ENCODE measurements at places on chromosomes 12 and 14. TPM values are rescaled to one million over a fixed set of nuclear protein-coding genes. Genes with fewer than 3 reads are reported as not detected.

DNA sequence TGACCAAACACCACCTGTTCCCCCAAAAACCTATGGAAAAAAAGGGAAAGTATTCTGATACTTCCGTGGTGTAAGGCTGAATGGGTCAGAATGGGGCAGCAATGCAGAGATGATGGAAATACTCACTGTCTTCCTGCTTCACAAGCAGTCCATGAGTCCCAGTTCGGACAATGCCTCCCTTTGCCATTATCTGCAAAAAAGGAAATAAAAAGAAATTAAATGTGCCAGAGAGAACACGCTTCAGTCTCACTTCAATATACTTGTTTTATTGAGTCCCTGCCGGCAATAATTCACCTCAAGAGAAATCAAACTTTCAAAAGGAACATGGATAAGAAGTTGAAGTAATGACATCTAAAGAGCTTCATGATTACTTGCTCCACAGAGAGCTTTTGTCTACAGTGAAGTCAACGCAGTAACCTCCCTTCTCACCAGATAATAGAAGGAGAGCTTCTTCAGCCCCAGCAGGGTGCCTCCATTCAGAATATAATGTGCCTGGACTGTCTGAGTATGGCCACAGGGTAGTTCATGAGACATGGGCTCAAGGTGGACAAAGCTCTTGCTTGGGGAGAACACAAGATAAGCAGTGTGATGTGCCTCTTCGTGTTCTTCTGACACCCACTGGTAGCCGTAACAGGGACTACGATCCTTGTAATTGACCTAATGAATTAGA, 14.6 kb downstream of the A2M start:
- peaks cover 100% of the 10 kb centered on the region for H3K36me3 ChIP-seq
- DNase-seq, result no peak
- H3K27ac ChIP-seq, result no peak overlapping the region
- H3K4me1 ChIP-seq, result no peaks in the 10 kb centered on the region
- H3K27me3 ChIP-seq, result no peaks in the 10 kb centered on the region

DNA sequence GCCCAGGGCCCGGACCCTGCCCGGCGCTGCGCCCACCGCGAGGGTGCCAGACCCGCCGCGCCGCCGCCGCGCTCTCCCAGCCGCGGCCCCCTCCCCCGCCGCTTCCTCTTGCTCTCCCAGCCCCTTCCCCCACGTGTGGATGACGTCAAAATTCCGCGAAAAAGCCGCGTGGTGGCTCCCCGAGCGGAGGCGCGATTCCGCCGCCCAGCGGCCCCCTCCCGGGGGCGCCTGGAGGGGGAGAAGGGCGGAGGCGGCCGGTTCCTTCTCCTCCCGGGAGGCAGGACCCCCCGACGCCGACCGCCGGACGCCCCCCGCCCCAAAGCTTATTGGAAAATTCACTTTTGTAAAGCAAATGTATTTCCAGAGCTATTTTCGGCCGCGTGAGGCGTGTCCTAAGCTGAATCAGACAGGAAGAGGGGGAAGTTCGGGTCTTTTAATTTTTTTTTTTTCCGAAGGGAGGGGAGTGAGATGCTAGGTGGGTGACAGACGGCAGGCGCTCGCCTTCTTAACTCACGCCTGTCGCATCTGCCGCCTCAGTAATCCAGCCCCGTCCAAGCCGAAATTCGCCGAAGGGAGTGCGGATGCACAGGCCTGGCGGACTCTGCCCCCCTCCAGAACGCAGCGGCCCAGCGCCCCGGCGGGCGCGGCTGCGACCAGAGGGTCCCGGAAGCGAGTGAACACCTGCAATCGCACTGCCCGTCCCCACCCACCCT, 4.1 kb upstream of the CCND2 start:
- H3K27me3 ChIP-seq, result no peaks in the 10 kb centered on the region
- peak overlapping the region; percentile 78 for H3K4me3 ChIP-seq
- H3K4me1 ChIP-seq, result peaks cover 6% of the 10 kb centered on the region
- peak overlapping the region; percentile 83 for H3K27ac ChIP-seq
- no peaks in the 10 kb centered on the region for H3K36me3 ChIP-seq

- no peaks in the 10 kb centered on the region for H3K27me3 ChIP-seq
- peaks cover 64% of the 10 kb centered on the region for H3K4me1 ChIP-seq
- H3K36me3 ChIP-seq, result no peaks in the 10 kb centered on the region
- peak; percentile 81 for DNase-seq
These were observed 64.8 kb upstream of the PTGR2 start for GRCh38 chr14:73786636-73787485.

Gene CCDC184
- total RNA-seq, result 1.6 TPM

Gene WDR89
- not detected for total RNA-seq

Gene KLRC4
- total RNA-seq, result not detected

Gene PRKD1
- 34.6 TPM for total RNA-seq

- H3K27ac ChIP-seq, result no peak overlapping the region
- no peaks in the 10 kb centered on the region for H3K4me1 ChIP-seq
- H3K4me3 ChIP-seq, result no peak overlapping the region
- no peak for DNase-seq
- peaks cover 66% of the 10 kb centered on the region for H3K36me3 ChIP-seq
- no peaks in the 10 kb centered on the region for H3K27me3 ChIP-seq
These were observed 76.2 kb upstream of the DYNC1H1 start for GRCh38 chr14:101888182-101888581.

Gene KLHL33
- total RNA-seq, result not detected

- no peak overlapping the region for H3K27ac ChIP-seq
- no peaks in the 10 kb centered on the region for H3K27me3 ChIP-seq
These were observed 46.3 kb downstream of the PPHLN1 start for GRCh38 chr12:42372154-42372791.

- no peaks in the 10 kb centered on the region for H3K36me3 ChIP-seq
- H3K27ac ChIP-seq, result peak overlapping the region; percentile 64
- H3K4me1 ChIP-seq, result no peaks in the 10 kb centered on the region
- no peaks in the 10 kb centered on the region for H3K27me3 ChIP-seq
- peak overlapping the region; percentile 16 for H3K4me3 ChIP-seq
These were observed 12.8 kb upstream of the PPFIBP1 start for GRCh38 chr12:27511031-27511722.

- no peaks in the 10 kb centered on the region for H3K36me3 ChIP-seq
- H3K27ac ChIP-seq, result no peak overlapping the region
- no peaks in the 10 kb centered on the region for H3K27me3 ChIP-seq
- H3K4me1 ChIP-seq, result no peaks in the 10 kb centered on the region
These were observed 91.7 kb downstream of the NPAS3 start for GRCh38 chr14:33030386-33030785.

GRCh38 chr14:104101086-104101621, 15.7 kb downstream of the ASPG start:
- H3K36me3 ChIP-seq, result no peaks in the 10 kb centered on the region
- no peak for DNase-seq
- no peak overlapping the region for H3K4me3 ChIP-seq
- no peak overlapping the region for H3K27ac ChIP-seq
- H3K4me1 ChIP-seq, result no peaks in the 10 kb centered on the region

GRCh38 chr14:94623856-94624499, 11.8 kb downstream of the SERPINA3 start:
- no peak for DNase-seq
- H3K27me3 ChIP-seq, result no peaks in the 10 kb centered on the region
- H3K27ac ChIP-seq, result no peak overlapping the region
- H3K4me1 ChIP-seq, result no peaks in the 10 kb centered on the region
- H3K4me3 ChIP-seq, result no peak overlapping the region

DNA sequence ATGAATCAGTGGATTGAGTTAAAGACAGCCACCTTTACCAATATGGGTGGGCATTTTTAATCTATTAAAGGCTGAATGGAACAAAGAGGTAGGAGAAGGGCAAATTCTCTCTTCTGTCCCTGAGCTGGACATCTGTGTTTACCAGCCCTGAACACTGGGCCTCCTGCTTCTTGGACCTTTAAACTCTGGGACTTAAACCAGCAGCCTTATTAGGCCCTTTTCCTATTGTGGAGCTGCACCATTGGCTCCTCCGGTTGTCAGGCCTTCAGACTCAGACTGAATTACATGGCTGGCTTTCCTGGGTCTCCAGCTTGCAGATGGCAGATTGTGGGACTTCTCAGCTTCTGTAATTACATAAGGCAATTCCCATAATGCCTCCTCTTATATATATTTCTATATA, 6.4 kb downstream of the SERPINA6 start:
- DNase-seq, result no peak
- no peak overlapping the region for H3K4me3 ChIP-seq
- no peaks in the 10 kb centered on the region for H3K36me3 ChIP-seq

GRCh38 chr12:47080725-47081502, 1.2 kb upstream of the AMIGO2 start:
- peak overlapping the region; percentile 99 for H3K27ac ChIP-seq
- peak overlapping the region; percentile 78 for H3K4me3 ChIP-seq
- H3K36me3 ChIP-seq, result no peaks in the 10 kb centered on the region
- peak; percentile 77 for DNase-seq
- peaks cover 33% of the 10 kb centered on the region for H3K4me1 ChIP-seq
- H3K27me3 ChIP-seq, result no peaks in the 10 kb centered on the region

Gene AQP2
- not detected for total RNA-seq

Gene POTEM
- not detected for total RNA-seq

Gene KCNJ8
- total RNA-seq, result 27.8 TPM

GRCh38 chr12:12266389-12266872, 413 bp downstream of the LRP6 start:
- H3K36me3 ChIP-seq, result no peaks in the 10 kb centered on the region
- H3K4me1 ChIP-seq, result peaks cover 4% of the 10 kb centered on the region
- H3K27ac ChIP-seq, result peak overlapping the region; percentile 99

GRCh38 chr14:59698793-59699192, 122.2 kb upstream of the CCDC175 start:
- H3K27me3 ChIP-seq, result no peaks in the 10 kb centered on the region
- DNase-seq, result no peak
- H3K27ac ChIP-seq, result no peak overlapping the region

Gene E2F7
- total RNA-seq, result not detected

Gene KRT83
- total RNA-seq, result not detected

DNA sequence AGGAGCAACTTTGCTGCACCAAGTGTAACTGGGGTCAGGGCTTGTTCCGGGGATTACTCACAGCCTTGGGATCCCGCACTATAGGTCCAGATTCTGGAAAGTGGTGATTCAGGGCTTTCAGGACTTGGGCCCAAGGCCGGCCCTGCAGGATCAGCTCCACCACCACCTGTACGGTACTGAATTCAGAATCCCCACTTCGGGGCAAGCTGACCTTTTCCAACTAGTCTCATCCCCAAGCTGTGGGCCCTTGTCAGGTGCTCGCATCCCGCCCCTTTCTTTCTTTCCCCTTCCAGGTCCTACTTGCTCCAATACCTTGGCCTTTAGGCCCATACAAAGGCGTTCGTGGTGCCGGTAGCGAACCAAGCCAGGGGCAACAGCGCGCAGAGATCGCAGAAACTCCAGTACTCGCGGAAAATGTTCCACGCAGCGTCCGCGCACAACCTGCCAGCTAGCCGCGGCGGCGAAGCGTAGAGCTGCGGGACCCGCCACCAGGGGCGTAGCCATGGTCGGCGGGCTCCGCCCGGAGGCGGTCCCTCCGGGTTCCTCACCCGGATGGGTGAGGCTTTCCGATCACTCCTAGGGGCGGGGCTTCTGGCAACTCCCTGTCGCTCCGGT, 487 bp downstream of the TINF2 start:
- H3K36me3 ChIP-seq, result peaks cover 26% of the 10 kb centered on the region
- peak overlapping the region; percentile 81 for H3K4me3 ChIP-seq
- H3K27ac ChIP-seq, result peak overlapping the region; percentile 94
- no peaks in the 10 kb centered on the region for H3K27me3 ChIP-seq
- DNase-seq, result peak; percentile 94

DNA sequence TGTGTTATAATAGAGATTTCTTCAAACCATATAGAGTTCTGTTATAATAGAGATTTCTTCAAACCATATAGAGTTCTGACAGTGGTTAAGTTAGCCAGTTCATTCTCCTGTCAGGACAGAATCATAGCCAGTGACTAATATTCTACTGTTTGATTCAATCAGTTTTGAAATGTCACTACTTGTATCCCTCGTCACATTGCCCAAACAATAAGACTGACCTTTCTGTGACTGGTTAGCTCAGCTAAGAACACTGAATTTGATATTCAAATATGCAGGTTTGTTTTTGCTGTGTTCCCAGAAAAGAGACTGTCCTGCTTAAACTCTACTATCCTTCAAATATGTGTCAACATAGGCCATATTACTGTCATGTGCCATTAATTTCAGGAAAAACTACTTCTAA, 74.4 kb downstream of the ALG10B start:
- no peaks in the 10 kb centered on the region for H3K27me3 ChIP-seq
- H3K4me3 ChIP-seq, result no peak overlapping the region
- no peak for DNase-seq
- no peaks in the 10 kb centered on the region for H3K36me3 ChIP-seq
- no peak overlapping the region for H3K27ac ChIP-seq

Gene ZFHX2
- total RNA-seq, result 1.3 TPM

Gene DPY19L2
- 3.2 TPM for total RNA-seq

Gene CELA1
- not detected for total RNA-seq

Gene C1S
- 273 TPM for total RNA-seq

GRCh38 chr14:74638066-74638465, 26.0 kb upstream of the LTBP2 start:
- no peak overlapping the region for H3K4me3 ChIP-seq
- H3K4me1 ChIP-seq, result peaks cover 3% of the 10 kb centered on the region
- no peaks in the 10 kb centered on the region for H3K27me3 ChIP-seq
- no peak for DNase-seq
- H3K36me3 ChIP-seq, result no peaks in the 10 kb centered on the region
